ENCODE measurements at places on chromosomes 16 and 17.

- no peak for DNase-seq
Measured at GRCh38 chr17:33494151-33494550, 201.1 kb upstream of the ASIC2 start.

DNA sequence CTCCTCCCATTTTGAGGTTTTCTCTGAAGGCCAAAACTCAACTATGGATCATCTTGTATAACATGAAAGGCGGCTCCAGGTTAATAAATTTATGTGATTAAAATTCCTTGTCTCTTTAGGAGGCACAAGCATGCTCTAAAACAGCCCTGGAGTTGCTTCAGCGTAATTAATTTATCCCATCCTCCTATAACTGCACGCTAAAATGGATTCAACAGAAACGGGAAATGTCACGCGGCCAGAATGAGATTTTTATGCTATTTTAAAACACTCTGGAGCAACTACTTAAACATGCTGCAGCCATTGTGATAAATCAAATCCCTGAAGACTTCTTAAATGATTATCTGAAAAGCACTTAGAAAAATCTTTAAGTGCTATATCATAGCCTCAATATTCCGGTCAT, 106.6 kb downstream of the ADAMTS18 start:
- DNase-seq = no peak

DNA sequence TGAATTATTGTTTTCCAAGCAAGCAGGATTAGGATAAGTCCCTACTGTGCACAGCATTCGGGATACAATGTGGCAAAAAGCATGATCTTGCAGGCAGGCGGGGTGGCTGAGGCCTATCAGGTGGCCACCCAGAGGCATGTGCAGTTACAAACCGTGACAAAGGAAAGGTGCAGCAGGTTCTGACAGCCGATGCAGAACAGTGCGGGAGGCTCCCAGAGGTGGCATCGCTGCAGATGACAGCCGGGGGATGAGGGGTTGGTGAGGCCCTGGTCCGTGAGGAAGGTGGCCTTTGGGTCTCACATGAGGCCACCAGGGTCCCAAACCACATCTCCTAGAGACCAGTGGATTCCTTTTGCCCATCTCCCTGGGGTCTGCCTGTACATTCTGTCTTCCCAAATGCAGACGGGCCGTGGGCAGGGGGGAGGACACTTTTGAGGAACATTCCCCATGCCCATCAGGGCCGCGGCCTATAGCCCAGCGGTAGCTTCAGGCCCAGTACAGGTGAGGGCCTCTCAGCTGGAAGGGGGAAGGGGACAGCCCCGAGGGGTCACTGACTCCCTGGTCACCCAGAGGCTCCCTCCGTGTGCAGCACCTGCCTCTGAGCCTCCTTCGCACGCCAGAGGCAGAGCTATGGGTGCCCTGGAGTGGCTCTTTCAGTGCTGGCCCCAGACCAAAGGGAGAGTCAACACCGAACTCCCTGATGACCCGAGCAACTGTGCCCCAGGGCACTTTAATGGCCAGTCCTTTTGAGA, 85.1 kb downstream of the SOCS1 start:
- no peak for DNase-seq

DNA sequence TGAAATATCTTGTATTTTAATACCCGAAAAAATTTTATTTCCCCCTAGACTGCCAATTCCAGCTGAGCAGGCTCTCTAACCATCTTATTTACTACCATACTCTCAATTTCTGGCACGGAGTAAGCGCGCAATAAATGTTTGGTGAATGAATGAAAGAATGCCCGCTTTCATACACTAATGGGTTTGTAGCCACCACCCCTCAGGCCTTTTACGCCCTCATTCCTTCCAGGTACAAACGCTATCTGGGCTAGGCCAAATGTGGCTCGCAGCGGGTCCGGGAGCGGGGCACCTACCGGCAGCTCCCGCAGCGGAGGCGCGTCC, 536 bp upstream of the PLD2 start:
- DNase-seq = no peak

All from ecto neural progenitor cell (in vitro differentiated cells).